ENCODE measurements at places on chromosomes 7 and 10.

DNA sequence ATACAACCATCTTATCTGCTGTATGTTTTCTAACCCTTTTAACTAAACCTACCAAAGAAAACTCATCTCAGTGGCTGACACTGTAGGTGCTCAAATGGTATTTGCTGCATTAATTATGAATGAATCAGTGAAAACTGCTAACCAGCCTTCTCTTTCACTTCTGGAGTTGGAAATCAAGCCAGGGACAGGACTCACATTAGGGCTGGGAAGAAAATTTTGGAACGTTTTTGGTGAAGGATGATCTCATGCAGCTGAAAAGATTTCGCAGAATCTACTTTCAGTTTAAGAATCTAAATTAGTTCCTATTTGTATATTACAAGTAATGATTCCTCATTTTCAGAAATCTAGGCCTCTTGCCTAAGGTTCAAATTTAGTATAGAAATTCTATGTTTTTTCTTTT is 12.9 kb downstream of the MTPN start:
- DNase-seq, result no peak

DNA sequence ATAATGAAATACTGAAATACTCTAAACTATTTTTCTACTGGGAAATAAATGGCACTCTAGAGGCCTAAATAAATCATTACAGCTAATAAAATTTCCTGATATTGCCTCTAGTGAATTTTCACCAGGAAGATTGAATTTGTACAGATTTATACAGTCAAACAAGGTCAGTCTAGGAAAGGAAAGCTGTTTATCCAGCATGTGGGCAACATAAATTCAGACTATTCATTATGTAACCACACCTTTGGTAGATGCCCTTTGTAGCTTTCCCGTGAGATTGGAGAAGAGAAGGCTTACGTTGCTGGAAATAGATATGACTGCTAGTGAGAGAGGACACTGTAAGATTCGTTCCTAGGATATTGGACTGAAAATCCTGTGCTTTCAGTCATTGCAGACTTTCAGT is 35.2 kb upstream of the PNLIP start:
- DNase-seq, result no peak

DNA sequence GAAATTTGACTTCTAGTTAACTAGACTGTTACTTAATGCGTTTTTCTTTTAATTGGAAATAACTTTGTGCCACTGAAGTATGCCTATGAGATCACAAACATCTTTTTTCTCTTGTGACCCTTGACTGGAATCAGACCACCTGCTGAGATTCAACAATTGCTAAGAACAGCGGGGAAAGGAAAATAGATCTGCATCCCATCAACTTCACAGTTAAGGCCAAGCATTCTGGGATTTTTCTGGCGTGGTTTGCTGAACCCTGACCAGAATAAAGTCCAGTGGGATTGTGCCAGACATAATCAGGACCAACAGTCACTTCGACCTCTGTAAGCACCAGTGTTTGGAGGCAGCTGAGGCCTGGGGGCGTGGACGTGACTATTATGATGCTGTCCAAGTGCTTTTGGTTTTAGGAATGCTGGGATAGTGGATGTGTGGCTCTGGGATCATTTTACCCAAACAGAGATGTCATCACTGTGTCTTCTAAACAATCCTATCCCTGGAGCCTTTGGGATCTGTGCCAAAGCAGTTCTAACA is 373.3 kb upstream of the PRKCQ start:
- DNase-seq, result no peak

- DNase-seq, result no peak
These were observed 450.0 kb upstream of the FZD8 start for GRCh38 chr10:36092116-36092515.

DNA sequence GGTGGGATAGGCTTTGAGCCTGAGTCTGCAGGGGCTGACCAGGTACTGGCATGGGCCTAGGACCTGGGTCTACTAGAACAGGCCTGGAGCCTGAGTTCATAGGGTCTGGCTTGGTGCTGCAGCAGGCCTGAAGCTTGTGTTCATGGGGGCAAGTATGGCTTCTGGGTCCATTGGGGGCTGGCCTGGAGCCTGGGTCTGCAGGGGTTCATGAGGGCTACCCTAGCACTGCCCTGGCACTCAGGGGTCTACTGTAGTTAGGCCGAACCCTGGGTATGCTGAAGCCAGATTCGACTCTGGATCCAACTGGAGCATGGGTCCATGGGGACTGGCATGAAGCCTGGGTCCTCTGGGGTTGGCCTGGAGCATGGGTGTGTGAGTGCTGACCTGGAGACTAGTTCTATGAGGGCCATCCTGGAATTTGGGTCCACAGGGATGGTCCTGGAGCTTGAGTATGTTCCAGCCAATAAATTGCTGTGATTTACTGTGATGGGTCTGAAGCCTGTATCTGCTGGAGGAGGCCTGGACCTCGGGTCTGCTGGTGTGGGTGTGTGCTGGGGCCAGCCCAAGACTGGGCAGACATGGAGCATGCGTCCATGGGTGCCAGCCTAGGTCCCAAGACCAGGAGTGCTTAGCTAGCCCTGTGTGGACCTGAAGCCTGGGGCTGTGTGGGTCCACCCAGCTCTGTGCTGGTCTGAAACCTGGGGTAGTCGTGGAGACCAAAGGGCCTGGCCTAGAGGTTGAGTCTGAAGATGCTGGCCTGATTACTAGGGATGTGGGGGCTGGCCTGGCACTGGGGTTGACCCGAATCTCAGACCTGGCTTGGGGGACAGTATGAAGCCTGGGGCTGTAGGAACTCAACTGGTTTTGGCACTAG is 235.5 kb downstream of the NXPH1 start:
- DNase-seq, result no peak

GRCh38 chr10:132308587-132309470 is 1.1 kb upstream of the STK32C start:
- DNase-seq, result no peak

DNA sequence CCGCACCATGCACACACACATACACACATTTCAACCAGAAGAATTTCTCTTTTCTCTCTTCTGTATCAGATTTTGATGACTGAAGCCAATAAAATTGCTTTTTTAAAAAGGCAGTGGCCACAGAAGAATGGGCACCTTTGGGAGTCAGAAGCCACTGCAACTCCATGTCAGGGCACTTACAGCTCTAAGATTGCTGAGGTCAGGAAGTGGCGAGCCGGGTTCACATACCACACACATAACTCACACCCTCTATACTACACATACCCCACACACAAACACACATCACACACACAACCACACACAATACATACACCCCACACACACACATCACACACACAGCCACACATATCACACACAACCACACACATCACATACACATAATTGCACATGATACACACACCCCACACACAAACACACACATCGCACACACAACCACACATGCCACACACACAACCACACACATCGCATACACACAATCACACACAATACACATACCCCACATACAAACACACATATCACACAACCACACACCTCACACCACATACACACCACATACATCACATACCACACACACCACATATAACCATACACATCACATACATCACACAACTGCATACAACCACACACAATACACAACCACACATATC is 31.2 kb downstream of the GPRIN2 start:
- DNase-seq, result no peak

DNA sequence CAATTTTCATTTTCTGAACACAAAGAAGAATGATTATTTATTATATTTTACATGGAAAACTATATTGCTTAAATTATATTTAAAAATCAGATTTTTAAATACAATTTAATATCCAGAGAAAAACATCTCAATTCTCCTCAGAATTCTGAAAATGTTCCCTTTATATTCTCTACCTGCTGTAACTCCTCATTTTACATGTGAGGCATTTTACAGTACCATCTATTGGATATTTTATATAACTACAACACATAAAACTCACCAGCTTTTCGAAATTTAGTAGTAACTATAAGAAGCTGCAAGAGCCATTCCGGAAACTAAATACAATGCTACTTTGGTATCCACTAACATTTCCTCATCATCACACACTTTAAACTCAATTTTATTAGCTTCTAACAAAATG is 264.6 kb downstream of the DGKB start:
- no peak for DNase-seq

- no peak for DNase-seq
These were observed 51.7 kb downstream of the XRCC2 start for GRCh38 chr7:152624228-152624627.

DNA sequence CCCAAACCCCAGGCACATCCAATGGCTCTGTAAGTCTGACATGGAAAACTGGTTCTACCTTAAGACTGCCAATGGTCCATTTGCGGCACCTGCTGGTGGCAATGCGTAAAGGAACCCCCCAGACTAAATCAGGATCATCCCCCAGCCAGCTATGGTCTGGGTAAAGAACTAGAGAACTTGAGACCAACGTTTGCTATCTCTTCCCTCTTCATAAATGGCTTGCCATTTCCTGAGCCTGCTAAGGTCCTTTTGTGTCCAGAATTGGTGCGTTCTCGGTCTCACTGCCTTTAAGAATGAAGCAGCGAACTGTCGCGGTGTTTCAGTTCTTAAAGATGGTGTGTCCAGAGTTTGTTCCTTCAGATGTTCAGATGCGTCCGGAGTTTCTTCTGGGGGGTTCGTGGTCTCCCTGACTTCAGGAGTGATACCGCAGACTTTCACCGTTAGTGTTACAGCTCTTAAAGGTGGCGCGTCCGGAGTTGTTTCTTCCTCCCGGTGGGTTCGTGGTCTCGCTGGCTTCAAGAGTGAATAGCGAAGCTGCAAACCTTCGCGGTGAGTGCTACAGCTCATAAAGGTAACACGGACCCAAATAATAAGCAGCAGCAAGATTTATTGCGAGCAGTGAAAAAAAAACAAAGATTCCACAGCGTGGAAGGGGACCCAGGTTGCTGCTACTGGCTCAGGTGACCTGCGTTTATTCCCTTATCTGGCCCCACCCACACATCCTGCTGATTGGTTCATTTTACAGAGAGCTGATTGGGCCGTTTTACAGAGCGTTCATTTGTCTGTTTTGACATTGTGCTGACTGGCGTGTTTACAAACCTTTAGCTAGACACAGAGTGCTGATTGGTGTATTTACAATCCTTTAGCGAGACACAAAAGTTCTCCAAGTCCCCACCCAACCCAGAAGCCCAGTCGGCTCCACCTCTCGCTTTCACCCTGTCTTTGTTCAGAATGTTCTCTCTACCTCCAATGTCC is 95.4 kb downstream of the ELMO1 start:
- no peak for DNase-seq

DNA sequence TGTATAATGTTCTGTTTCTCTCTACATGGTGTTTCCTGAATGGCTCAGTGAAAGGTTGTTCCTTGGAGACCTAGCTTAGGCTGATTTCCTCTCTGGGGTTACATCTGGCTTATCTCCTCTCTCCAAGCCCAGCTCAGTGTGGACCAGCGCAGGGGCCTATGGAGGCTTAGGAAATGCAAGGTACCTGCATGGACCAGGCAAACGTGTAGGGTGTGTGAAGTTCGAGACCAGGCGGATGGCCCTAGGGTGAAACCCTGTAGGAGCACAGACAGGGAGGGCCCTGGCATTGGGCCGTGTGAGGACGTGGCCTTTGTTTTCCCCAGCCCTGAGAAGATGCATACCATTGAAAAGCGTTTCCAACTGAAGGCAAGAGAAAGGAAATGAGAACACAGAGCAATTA is 59.0 kb downstream of the DOCK1 start:
- no peak for DNase-seq

DNA sequence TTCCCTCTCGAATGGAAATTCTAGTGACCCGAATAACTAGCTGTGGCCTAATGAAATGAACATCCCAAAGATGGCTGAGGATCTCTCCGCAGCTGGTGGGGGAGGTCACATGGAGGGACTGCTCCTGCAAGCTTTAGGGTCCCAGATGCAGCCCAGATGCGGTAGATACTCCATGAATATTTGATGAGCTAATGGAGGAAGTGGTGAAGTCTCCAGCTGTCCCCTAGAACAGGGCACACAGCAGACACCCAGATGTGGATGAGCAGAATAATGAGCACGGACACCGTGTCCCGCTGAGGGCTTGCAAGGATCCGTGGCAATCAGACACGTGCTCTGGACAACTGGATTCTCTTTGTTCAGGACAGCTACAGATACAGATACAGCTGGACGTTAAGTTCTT is 59.2 kb downstream of the DENND2A start:
- DNase-seq, result no peak

GRCh38 chr10:68462536-68462935 is 9.2 kb downstream of the DNA2 start:
- DNase-seq, result no peak

GRCh38 chr7:141366091-141366621 is 185.1 kb upstream of the AGK start:
- DNase-seq, result no peak

- peak; percentile 49 for DNase-seq
These were observed 6.5 kb downstream of the DUSP5 start for GRCh38 chr10:110504111-110504735.

DNA sequence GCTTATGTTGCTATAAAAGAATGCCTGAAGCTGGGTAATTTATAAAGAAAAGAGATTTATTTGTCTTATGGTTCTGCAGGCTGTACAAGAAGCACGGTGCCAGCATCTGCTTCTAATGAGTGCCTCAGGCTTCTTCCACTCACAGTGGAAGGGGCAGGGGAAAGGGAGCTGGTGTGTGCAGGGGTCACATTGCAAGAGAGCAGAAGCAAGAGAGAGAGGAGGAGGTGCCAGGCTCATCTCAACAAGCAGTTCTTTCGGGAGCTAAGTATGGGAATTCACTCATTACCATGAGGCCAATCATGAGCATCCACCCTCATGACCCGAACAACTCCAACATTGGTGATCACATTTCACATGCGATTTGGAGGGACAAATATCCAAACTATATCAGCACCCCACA is 17.2 kb upstream of the SLK start:
- no peak for DNase-seq

DNA sequence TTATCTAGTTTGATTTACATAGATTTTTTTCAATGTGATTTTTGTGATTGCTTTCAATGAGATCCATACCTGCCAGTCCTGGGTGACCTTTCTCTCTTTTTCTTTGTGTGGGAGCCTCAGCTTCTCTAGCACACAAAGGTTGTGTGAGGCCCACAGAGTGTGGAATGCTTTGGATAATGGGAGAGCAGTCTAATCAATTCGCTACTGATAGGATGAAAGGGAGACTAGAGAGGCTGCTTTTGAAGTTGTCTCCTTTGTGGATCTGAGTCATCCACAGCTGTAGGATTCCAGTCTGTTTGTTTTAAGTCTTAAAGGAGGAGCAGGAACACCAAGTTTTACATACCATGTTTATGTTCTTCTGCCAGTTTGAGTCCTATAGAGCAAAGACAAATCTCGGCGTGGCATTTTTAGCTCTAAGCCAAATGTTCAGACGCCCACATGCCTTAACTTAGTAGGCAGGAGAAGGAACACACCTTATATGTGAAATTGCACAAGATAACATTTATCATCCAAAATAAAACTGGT is 330.0 kb downstream of the ARL4A start:
- DNase-seq, result no peak

DNA sequence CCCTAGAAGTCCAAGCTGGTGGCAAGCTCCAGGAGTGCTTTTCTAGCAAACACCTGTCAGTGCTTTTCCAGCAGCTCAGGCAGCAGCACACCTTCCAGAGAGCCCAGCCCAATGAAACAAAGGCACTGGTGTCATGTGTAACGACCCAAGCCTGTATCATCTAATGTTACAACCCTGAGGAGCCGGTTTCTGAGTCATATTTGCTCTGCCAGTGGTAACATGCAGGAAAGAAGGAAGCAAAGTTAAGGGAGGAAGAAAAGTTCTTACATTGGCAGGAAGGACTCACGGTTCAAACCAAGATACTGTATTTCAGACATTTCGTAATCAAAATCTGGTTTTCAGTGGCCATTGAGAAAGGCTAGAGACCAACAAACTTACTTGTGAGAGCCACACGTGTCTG is at the start of gene ANKRD22:
TSS of gene ANKRD22 (minus strand) at position 139 of the 400 bp plus-strand sequence. CDS start 237 bp downstream, outside the sequence.
- DNase-seq, result no peak

Data from right forelimb (tissue), 1 donor.